NCI-H69 (cell line): ENCODE measurements at places on chromosomes 5 and 9.
A peak's percentile ranks its signal among the peaks of the same experiment; 100 is the strongest.

GRCh38 chr5:76221311-76221710, 138.1 kb downstream of the SV2C start:
- DNase-seq, result no peak

GRCh38 chr5:133898440-133898839, 70.0 kb downstream of the C5orf15 start:
- DNase-seq, result no peak

DNA sequence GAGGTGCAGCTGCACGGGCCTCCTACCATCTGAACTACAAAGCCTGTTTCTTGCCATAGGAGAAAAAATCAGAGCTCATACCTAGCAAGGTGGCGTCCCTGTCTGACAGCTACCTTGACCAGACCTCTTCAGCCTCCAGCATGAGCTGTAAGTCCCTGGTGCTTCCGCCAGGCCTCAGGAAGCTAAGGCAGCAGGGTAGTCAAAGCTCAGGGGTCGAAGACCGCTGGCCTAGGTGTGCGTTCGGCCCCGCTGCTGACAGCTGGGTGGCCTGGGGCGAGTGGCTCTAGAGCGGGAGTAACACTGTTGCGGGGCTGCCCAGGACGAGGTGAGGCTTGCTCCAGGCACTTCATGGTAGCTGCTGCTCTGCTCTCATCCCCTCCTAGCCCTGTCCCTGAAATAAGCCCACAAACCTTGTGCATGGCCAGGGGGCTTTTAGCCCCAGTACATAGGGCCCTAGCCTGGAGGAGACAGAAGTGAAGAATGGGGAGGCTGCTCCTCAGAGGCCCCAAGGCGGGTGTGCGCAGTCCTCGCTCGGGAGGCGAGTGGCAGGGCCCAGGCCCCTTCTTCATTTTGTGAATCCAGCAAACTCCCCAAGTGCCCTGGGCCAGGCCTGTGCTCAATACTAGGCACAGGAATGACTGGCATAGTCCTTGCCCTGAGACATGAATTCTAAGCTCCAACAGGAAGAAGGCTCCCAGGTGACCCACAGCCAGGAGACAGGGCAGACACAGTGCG, 5.4 kb downstream of the TOR2A start:
- DNase-seq, result no peak

- DNase-seq, result peak; percentile 83
Observed at GRCh38 chr5:1294835-1295649, at the start of gene TERT. TERT (minus strand) TSS chr5:1295068; CDS start chr5:1294989, 79 bp downstream.

DNA sequence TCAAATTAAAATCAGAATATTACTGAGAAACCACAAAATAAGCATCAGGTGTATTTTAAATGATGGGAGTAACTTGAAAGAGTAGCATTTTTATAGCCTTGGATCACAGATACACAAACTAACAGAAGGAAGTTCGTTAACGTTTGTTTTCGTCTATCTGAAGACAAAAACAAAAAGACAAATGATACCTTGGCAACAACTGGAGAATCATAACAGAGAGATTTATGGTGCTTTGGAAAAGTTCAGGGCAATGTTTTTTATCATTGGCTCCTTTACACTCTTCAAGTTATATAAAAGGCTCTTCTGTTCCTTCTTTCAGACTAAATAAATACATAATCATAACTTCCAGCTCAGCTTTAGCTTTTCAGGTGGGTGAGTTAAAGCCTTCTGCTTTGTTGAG, 128.1 kb upstream of the VLDLR start:
- DNase-seq, result no peak

DNA sequence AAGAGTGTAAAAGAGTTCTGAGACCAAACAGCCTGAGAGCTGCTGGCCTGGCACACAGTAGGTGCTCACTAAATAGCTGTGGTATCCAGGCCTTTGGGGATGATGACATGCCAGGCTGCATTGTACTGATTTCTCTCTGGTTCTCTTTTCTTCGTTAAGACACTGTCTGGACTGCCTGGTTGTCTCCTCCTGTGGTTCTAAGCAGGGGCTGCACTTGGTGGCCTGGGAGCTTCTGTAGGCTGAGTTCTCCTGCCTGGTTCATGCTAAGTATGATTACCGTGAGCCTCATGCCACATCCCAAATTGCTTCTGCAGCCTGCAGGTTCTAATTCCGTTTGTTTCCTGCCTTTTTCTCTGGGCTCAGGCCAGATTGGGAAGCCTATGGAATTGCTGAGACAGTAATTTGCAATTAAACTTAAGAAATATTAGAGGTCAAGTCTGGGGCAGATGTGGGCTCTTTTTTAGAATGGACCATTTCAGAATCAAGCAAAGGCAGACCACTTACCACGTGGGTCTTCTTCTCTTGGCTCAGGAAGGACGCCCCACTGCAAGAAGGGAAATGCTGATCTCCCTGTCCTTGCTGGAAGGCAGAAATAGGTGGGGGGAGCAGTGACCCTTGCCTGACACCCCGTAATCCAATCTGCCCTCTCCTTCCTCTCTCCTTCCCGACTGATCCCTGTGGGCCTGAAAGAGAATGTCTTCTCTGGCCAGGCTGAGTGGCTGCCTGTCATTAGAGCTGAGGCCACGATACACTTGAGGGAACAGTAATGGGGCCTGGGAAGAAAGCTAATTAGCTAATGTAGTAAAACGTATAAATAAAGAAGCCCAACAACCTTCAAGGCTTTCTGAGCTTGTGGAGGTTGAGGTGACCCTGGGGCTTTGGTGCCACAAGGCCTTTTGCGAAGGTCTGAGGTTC, 21.9 kb upstream of the BOD1 start:
- DNase-seq, result no peak

- no peak for DNase-seq
Observed at GRCh38 chr5:53183880-53184279, 74.3 kb upstream of the MOCS2 start.

- DNase-seq, result peak; percentile 93
Observed at GRCh38 chr5:74648835-74649293, 8.3 kb upstream of the ENC1 start.

GRCh38 chr5:106488407-106488806, 1182.3 kb downstream of the EFNA5 start:
- DNase-seq, result no peak

GRCh38 chr5:6711409-6712141, 1.7 kb upstream of the TENT4A start:
- DNase-seq, result no peak

GRCh38 chr5:3122985-3123762, 371.7 kb upstream of the IRX2 start:
- no peak for DNase-seq

GRCh38 chr9:33795281-33795680, at the start of gene PRSS3:
PRSS3 (plus strand) TSS chr9:33795561; CDS start chr9:33795574, 13 bp downstream.
- peak; percentile 27 for DNase-seq

- DNase-seq, result no peak
Observed at GRCh38 chr9:37151812-37152211, 31.4 kb downstream of the ZCCHC7 start.
